ENCODE measurements at places on chromosomes 3 and 15.

- peak; percentile 20 for DNase-seq
Observed at GRCh38 chr3:9769426-9770275, at the start of gene CAMK1. Gene CAMK1 (minus strand): TSS chr3:9769947. CDS start chr3:9767749, 2,198 bp downstream.

DNA sequence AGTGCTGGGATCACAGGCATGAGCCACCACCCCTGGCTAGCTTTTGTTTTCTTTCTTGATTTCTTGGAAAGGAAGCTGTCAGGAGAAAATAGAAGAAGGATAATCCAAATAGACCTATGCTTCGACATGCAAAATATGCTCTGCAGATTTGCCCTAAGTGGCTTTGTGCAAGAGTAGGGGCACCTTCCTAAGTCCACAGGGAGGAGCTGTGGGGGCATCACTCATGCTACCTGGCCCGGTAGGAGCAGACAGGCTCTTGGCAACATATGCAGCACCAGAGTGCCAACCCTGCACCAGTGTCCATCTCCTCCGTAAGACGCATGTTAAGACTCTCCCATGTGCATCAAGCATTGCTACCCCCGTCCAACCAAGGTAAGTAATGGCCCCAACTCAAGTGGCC is 190.7 kb upstream of the UBE2E1 start:
- DNase-seq: no peak

DNA sequence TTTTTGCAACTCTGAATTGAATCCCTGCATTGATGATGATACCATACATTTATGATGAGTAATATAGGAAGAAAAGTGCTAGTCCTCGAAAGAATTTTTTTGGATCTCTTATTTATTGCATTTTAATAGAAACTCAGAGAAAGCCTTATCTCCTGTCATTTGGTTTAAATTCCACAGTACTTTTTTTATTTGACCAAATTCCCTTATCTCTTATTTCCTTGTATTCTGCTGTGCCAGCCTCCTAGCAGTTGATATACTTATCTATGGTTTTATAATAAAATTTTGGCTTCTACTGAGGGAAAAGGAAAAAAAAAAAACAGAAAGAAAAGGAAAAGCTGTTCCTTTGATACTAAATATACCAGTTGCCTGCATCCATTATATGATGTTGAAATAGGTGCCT is 535.1 kb upstream of the NR2F2 start:
- no peak for DNase-seq

- no peak for DNase-seq
Observed at GRCh38 chr3:147038481-147038880, 367.9 kb downstream of the ZIC4 start.

- DNase-seq: no peak
Observed at GRCh38 chr15:51846463-51847230, 17.2 kb downstream of the TMOD3 start.

DNA sequence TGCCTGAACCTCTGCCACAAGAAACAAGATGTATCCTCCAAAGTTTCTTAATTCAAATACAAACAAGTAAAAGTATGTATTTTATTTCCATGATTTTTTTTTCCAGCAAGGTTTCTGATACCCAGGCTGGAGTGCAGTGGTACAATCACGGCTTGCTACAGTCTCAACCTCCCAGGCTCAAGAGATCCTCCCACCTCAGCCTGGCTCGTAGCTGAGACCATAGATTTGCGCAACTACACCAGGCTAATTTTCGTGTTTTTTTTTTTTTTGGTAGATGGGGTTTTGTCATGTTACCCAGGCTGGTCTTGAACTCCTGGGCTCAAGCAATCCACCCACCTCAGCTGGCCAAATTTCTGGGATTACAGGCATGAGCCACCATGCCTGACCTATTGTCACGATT is 12.2 kb upstream of the VEPH1 start:
- DNase-seq: no peak

DNA sequence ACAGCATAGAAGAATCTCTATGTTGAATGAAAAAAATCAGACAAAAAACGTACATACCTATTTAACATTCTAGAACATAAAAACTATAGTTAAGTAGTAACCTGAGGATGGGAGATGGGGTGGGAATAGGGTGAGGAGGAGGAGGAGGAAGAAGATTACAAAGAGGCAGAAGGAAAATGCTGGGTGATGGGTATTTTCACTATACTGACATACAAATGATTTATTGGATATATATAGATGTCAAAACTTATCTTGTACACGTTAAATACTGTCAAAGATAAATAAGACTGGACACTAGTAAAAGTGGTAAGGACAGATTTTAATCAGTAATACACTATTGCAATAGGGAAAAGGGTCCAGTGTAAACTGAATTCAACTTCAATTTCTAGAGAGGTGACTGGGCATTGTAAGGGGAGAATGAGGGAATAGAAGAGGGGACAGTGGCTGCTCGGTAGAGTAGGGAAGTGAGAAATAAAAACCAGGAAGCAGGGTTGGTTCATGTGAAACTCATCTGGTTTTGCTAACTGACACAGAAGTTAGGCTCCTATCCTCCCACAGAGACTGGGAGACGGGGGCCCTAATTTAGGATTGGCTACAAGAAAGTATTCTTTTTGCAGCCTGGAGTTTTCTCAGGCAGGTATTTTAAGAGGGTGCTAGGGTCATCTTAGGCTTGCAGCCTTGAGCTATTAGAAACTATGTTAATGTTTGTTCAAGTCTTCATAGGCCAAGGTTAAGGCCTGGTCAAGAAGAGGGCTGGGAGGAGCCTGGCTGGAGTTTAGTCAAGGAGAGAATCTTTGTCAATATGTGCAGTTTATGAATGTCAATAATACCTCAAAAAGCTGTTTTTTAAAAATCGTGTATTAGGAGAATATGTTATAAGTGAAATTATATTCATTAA is 15.0 kb upstream of the C15orf61 start:
- DNase-seq: no peak

DNA sequence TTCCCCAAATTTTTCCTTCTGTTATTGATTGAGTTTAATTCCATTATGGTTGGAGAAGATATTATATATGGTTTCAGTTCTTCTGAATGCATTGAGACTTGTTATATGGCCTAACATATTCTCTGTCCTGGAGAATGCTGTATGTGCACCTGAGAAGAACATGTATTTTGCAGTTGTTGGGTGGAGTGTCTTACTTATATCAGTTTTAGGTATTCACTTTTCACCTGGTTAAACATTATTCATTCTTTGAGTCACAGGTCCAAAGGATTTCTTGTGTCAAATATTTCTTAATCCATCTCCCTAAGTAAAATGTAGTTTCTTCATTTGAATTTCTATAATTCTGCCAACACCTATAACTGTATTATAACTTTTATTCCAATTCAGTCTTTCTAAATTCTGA is 17.8 kb downstream of the ACKR2 start:
- no peak for DNase-seq

- no peak for DNase-seq
Observed at GRCh38 chr3:133477487-133477886, 77.6 kb downstream of the BFSP2 start.

DNA sequence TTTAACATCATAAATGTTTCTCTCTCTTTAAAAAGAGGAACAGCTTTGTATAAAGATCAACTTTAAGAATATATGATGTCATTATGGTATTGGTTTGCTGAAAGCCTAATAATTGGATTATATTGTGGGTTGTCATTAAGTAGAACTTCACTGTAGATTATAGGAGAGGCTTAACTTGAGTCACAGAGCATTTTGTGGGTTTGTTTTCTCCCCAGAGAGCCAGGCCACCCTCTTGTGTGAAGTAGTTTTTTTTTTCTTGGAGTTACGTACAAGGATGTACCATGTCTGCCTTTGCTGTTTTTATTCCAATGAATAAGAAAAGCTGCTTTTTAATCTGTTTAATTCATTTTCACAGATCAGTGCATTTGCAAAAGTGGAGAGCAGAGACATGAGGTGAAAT is 354.8 kb upstream of the TBL1XR1 start:
- DNase-seq: no peak

Measured in foreskin melanocyte (primary cell).